ENCODE measurements at places on chromosomes 6 and 20.

DNA sequence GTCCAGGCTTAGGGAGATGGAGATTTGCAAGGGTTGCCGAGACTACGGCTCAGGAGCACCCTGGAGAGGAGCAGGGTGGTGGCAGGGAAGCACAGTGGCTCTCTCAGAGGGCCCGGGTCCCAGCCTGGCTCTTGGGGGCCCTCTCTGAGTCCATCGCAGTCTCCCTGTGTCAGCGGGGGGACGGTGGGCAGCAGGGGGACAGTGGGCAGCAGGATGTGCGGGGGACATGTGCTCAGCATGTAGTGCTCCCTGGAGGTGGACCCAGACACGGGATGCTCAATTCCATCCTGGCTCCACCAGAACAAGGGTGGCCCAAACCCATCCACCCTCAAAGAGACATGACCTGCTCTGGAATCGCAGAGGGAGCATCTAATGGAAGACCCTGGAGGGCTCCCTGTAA, 43.0 kb upstream of the ZBP1 start:
- no peaks in the 10 kb centered on the region for H3K27me3 ChIP-seq
- DNase-seq, result no peak
- no peak overlapping the region for H3K27ac ChIP-seq
- peaks cover 4% of the 10 kb centered on the region for H3K4me1 ChIP-seq

- H3K4me3 ChIP-seq, result no peak overlapping the region
- H3K27ac ChIP-seq, result no peak overlapping the region
- no peaks in the 10 kb centered on the region for H3K36me3 ChIP-seq
- H3K27me3 ChIP-seq, result peaks cover 13% of the 10 kb centered on the region
- H3K4me1 ChIP-seq, result no peaks in the 10 kb centered on the region
Measured at GRCh38 chr6:70221025-70221714, 81.7 kb downstream of the COL9A1 start.

GRCh38 chr20:58880994-58881752, 28.7 kb downstream of the GNAS start:
- H3K4me3 ChIP-seq, result no peak overlapping the region
- DNase-seq, result no peak
- H3K27ac ChIP-seq, result no peak overlapping the region
- H3K36me3 ChIP-seq, result no peaks in the 10 kb centered on the region
- H3K4me1 ChIP-seq, result peaks cover 27% of the 10 kb centered on the region
- H3K27me3 ChIP-seq, result no peaks in the 10 kb centered on the region

DNA sequence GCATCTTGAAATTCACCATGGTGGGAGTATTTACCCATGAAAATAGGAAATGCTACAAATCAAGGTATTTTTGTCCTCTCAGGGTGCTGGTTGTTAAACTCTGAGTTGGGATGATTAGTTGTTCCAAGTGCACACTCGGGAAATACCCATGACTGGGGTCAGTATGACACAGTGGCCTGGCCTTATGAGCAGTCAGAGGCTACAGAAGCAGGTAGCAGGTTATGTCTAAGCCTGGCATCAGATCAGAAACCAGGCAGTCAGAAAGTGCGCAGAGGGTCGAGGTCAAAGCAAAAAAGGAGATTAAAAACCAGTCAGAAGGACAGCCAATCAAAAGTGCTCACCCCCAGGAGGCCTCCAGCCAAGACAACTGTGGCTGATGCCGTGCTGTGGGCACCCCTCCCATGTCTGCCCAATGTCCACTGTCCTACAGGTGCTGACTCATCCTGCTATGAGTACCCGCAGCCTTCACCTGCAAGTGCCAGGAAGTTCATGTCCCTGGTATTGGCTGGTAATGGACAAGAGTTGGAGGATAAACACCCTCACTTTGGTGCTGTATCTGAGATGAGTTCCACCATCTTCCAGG, 117.4 kb upstream of the SLC24A3 start:
- H3K36me3 ChIP-seq, result no peaks in the 10 kb centered on the region
- no peaks in the 10 kb centered on the region for H3K27me3 ChIP-seq
- no peaks in the 10 kb centered on the region for H3K4me1 ChIP-seq
- no peak for DNase-seq
- no peak overlapping the region for H3K27ac ChIP-seq
- H3K4me3 ChIP-seq, result no peak overlapping the region

- no peak overlapping the region for H3K4me3 ChIP-seq
- H3K27ac ChIP-seq, result no peak overlapping the region
- peaks cover 13% of the 10 kb centered on the region for H3K4me1 ChIP-seq
- H3K27me3 ChIP-seq, result peaks cover 28% of the 10 kb centered on the region
Measured at GRCh38 chr6:143038833-143039232, 21.9 kb upstream of the AIG1 start.

DNA sequence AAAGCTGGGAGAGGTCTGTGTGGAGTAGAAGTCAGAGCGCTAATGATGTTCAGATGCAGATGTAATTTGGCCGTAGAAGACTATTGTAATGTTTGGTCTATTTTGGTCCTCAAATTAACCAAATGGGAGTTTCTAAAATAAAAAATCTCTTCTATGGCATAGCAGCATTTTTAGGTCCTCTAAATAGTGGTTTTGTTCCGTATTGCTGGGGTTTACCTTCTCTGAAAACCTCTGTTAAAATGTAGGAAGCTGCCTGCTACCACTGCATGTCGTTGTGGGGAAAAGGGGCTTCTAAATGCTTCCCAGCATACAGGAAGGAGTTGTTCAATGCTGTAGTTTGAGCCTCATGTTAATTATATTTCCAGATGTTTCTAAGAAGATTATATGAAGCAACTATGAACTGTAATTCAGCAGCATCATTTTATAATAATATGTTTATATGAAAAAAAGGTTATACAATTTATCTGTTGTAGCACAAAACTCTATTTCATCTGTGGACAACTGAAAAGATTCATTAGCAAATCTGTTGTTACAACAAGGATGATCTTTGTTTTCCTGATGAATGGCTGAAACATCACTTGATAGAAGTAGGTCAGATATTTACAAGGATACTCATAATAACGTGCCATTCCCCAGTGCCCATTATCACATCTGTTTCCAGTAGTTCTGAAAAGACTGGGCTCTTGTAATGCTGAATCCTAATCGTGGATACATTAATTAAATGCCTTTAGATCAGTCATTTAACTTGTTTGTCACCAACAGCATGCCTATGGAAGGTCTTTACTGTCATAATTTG, 256.6 kb downstream of the TBC1D7 start:
- no peak overlapping the region for H3K4me3 ChIP-seq
- DNase-seq, result no peak
- no peak overlapping the region for H3K27ac ChIP-seq
- no peaks in the 10 kb centered on the region for H3K4me1 ChIP-seq
- peaks cover 19% of the 10 kb centered on the region for H3K27me3 ChIP-seq

DNA sequence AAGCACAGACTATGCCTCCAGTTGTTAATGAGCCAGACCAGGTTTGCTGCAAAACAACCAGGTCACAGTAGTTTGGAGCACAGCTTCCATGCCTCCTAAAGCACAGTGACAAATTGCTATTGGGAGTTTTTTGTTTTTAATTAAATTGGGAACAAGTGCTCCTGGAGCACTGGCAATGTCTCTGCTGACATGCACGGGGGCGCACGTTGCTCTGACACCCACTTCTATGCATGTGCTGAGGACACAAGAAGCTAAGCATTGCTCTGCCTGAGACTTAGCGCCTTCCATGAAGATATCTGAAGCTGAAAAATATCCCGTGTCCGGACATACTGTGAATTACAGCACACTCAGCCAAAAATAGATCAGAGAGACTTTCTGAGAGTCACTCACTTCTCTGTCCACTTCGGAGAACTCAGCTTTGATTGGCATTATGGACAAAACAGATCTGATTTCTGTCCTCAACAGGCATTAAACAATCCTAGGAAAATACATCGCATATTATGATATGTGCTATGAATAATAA, 18.6 kb upstream of the GGTLC1 start:
- DNase-seq, result no peak
- no peaks in the 10 kb centered on the region for H3K36me3 ChIP-seq
- no peaks in the 10 kb centered on the region for H3K4me1 ChIP-seq
- no peak overlapping the region for H3K27ac ChIP-seq

DNA sequence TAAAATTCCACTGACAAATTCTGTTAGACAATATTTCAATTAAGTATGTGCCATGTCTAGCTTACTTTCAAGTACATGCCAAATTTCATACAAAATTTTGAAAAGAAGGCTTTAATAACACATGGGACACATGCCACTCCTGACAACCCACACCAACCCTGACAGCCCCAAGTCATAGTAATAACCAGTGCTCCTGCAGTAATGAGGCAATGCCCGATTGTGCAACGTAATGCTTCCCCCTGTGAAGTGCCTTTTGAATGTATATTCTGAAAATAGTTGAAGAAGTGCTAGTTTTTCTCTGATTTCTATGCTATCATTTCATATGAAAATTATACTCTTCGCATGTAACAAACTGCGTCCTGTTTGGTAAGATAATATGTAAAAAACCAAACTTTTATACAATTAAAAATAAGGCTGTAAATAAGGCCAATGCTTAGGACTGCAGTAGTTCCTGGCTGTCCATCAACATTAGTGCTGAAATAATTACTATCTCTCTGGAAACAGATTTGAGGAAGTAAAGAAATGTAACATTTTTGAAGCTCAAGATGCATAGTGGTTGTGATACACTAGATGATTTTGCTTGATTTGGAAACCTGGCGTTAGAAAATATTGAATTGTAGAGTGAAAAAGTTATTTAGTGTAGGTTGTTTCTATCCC, 125.8 kb upstream of the BCLAF1 start:
- no peak for DNase-seq
- no peak overlapping the region for H3K27ac ChIP-seq
- H3K36me3 ChIP-seq, result no peaks in the 10 kb centered on the region
- H3K4me1 ChIP-seq, result peaks cover 2% of the 10 kb centered on the region
- no peak overlapping the region for H3K4me3 ChIP-seq

GRCh38 chr6:474453-475185, 83.1 kb downstream of the IRF4 start:
- H3K36me3 ChIP-seq, result no peaks in the 10 kb centered on the region
- peak overlapping the region; percentile 28 for H3K4me3 ChIP-seq

DNA sequence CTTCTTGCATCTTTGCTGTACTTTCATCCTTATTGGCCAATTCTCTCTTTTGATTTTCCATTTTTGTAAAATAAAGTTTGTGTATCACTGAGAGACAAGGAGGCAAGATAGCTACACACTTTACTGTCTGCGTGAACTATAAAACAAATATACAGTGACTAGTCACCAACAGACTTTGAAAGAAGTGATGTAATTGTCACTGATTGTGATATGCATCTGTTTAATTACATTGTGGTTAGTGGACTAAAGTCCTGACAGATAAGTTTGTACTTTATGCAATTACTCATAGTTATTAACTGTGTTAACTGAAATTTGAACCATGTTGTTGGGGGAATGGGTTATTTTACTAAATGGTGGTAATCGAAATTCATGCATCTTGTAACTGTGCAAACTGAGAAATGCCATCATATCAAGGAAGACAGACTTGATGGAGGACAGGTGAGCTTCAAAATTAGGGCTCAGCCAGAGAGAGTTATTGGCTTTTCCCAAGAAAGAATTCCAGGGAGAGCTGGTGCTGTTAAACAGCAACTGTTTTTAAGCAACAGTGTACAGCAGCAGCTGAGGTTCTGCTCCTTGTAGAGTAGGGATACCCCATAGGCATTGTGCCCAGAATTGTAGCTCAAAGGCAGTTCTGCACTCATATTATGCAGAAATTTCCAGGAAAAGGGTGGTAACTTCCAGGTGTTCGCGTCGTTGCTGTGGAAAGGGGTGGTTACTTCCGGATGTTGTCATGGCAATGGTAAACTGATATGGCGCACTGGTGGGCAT, 62.9 kb downstream of the EFHC1 start:
- no peaks in the 10 kb centered on the region for H3K36me3 ChIP-seq
- no peak for DNase-seq
- H3K27me3 ChIP-seq, result no peaks in the 10 kb centered on the region
- no peak overlapping the region for H3K4me3 ChIP-seq

DNA sequence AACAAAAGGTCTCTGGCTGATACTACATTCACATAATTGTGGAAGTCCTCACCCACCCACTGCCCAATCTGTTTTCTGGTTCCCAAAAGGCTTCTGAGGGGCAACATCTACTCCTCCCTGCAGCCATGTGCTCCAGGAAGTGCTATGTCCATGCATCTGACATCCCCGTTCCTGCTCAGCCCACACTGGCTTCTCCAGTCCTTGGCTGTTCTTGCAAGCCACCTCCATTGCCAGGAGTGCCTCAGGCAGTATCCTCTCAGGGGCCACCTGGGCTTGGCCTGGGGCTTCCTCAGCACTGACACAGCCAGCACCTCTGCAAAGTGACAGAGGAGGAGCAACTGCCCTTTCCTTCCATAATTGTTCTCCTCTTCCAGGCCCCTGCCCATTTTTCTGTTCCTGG, 18.3 kb downstream of the ARHGAP18 start:
- H3K4me1 ChIP-seq, result peaks cover 76% of the 10 kb centered on the region
- H3K36me3 ChIP-seq, result peaks cover 14% of the 10 kb centered on the region
- H3K27ac ChIP-seq, result no peak overlapping the region
- no peak for DNase-seq
- H3K27me3 ChIP-seq, result no peaks in the 10 kb centered on the region
